ENCODE measurements at places on chromosomes 6 and 20.

DNA sequence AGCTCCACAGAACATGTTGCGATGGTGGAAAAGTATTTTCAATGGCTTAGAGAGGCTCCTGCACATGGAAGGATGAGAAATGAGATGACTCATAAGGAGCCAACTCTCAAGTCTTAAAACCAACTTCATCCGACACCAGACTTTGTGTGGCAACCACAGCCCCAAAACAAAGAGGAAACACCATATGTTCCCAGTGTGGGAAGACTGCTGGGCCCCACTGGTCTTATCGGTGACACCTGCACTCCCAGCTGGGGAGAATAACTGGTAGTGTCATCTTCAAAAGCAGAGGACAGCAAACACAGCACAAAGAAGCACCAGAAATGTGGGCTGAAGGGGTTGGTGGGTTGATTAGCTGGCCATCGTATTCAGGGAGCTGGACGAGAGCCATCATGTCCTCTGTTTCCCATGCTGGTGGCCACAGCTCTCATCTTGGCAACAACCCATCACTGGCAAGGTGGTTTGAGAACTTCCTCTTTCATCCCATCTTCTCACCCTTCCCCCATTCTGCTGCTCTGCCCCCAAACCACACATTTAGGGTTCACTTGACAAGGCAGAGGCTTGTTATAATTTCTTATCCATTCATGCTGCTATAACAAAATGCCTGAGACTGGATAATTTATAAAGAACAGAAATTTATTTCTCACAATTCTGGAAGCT is 46.0 kb upstream of the TASP1 start:
- DNase-seq, result no peak

DNA sequence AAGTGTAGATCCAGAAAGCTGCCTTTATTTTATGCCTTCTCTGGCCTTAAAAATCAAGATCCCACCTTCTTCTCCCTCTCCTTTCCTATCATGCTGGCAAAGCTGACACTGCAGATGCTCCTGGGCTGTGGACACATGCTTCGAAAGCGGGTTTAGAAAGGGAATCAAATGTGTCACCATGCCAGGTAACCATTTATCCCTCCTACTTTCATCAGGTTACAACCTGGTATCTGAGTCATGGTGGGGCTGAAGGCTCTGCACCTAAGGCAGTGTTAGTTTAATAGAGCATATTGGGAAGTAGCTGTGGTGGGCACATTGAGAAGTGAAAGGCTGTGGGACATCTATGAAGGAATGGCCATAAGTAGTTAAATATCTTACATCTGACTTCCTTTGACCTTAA is 69.8 kb downstream of the GJA1 start:
- DNase-seq, result no peak

GRCh38 chr6:3822747-3823445 is 26.3 kb upstream of the FAM50B start:
- DNase-seq, result no peak

DNA sequence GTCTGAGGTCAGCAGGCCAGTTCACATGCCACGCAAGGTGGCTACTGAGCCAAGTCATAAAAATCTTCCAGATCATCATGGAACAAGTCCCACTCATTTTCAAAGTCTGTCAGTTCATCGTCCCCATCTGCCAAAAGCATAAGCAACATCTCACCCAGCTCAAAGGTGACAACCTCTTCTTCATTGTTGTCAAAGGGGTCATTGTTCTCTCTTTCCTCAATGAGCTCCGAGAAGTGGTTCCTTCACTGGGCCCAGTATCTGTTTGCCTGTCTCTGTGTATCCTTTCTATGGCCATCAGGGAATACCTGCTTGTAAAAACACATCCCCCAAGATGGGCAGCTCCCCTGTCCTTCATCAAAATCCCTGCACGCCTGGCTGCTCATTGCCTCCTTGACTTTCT is 49.5 kb downstream of the ZNF334 start:
- no peak for DNase-seq

DNA sequence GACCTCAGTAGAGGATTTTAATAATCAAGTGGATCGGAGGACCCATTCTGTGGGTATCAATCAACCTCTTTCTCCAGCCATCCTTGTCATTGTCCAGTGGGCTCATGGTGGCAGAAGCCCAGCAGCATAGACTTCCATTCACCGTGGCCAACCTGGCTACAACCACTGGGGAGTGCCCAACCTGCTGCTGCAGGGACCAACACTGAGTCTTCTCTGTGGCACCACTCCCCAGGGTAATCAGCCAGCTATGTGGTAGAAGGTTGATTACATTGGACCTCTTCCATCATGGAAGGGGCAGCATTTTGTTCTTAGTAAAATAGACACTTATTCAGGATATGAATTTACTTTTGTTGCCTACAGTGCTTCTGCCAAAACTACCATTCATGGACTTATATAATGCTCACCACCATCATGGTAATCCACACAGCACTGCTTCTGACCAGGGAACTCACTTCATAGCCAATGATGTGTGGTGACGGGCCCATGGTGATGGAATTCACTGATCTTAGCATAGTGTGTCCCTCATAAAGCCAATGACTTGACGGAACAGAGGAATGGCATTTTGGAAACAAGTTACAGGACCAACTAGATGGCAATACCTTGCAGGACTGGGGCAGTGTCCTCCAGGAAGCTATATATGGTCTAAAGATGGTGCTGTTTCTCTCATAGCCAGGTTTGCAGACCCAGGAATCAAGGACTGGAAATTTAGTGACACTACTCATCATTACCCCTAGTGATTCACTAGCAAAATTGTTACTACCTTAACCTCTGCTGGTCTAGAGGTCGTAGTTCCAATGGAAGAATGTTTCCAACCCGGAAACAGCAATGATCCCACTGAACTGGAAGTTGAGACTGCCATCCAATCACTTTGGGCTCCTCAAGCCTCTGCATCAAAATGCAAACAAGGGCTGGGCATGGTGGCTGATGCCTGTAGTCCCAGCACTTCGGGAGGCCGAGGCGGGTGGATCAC is 7.6 kb downstream of the CD24 start:
- DNase-seq, result no peak

DNA sequence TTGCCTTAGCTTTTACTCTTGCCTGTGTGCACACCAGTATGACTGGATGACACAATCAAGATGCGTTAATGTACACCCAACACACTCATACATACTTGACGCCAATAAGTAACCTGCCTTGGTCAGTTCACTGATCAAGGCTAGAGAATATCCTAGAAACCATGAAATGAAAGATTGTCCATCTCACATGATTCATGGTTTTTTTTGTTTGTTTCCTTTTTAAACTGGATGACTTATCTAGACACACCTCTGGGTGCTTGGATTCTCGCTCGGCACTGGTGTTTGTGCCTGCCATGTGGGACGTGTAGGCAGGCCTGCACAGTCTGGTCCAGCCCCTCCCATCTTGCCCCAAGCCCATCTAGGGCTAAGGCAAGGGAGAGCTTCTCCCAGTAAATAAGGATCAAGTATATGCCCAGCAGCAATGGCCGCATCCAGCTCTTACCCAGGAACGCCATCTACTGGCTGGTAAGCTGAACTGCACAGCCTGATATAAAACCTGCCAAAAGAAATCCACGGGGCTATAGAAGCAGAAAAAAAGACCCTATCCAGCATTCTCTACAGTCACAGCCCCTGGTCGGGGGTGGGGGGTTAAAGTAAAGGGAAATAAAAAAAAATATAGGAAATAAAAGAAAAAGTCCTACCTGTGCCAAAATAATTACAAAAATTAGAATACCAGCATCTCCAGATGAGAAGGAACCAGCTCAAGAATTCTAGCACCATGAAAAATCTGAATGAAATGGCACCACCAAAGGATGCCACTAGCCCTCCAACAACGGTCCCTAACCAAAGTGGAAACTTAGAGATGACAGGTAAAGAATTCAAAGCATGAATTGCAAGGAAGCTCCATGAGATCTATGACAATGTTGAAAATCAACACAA is 73.3 kb downstream of the OTOR start:
- DNase-seq, result no peak

DNA sequence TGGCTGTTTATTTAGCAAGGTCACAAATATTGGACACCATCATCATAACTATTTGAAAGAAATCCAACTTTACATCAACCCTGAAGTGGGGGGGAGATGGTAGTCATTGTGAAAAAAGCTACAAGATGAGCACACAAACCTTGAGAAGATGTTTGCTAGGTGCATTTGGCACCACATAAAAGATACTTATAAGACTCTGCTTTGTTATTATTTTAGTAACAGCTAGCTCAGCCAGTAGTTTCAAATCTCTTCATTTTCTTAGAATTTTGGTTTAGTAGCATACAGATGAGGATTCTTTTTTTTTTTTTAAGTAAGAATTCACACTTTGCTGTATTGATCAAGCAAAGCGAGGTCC is 14.4 kb downstream of the ADTRP start:
- no peak for DNase-seq

- no peak for DNase-seq
Observed at GRCh38 chr6:111586554-111586953, 19.1 kb downstream of the TRAF3IP2 start.

DNA sequence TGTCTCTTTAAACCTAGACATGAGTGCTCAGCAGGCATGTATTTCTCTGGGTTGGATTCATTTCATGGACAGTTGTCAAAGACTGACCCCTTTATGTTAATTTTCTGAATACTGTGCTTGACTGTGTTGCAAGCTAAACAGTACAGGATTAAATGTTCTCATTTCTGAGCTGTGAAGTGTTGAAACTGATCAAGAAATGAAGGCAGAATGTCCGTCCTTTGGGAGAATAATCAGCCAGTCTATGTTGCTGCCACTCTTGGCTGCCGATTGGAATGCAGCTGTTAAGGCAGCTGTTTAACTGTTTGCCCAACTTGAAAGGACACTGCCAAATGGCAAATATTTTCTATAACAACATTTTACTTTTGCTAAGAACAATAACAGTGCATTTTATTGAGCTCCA is 87.3 kb downstream of the CEP57L1 start:
- DNase-seq, result no peak

DNA sequence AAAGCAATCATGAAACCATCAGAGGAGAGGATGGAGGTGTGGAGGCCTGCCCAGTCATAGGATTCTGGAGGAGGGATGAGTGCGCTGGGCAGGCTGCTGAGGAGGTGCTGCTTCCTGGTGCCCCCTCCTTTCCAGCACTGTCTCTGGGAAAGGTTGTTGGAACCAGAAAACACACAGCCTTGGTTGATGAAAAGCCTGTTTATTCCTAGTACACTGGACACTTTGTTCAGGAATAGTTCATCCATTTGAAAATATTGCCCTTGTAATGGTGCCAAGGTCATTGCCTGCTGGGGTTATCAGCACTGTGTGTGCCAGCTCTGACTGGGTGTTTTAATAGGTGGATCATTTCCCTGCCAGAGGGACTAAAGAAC is 83.7 kb upstream of the ARMC2 start:
- DNase-seq, result no peak

GRCh38 chr6:108851756-108852155 is 3.5 kb downstream of the ARMC2 start:
- DNase-seq, result no peak

DNA sequence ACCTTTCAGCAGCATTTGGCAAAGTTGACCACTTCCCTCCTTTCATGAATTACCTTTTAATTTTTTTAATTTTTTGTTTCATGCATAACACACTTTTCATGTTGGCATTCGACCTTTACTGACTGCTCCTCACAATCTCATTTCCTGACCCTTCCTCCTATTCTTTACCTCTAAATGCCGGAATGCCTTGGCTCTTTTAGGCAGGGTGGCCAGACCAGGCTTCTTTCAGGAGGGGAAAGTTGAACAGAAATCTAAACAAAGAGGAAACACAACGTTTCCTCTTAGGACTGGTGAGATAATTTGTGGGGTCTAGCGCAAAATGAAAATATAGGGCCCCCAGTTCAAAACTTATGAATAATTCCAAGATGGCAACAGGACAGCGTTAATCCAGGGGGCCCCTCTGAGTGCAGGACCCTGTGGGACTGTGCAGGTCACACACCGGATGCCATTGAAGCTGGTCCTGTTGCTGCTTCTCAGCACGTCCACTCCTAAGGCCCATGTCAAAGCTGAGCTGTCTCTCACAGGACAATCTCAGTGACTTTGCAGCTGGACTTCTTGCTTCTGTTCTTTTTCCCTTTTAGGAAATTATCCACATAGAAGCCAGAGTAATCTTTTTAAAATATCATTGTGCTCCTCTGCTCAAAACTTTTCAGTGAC is 313.8 kb downstream of the HDGFL1 start:
- DNase-seq, result no peak

GRCh38 chr6:169966312-169967181 is 215.1 kb downstream of the ERMARD start:
- no peak for DNase-seq

DNA sequence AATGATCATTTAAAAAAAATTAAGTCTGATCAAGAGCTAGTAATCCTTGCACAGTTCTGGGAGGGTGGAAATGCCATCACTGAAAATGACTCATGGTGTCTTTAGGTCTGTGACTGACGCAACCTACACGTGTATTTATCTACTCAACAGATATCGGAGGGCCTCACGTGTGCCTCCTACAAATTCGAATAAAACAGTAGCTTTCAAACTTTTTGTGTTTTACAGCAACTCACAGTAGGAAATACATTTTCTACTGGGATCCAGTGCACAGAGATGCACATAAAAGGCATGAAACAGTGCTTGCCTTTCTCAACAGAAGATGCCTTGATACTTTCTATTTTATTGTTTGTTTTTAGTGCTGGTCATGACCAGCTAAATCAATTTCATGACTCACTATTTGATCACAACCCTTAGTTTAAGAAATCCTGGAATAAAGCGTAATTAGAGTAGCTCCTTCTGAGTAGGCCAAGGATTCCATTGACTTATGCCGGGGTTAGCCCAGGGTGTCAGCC is 210.0 kb upstream of the SNX9 start:
- peak; percentile 32 for DNase-seq

- no peak for DNase-seq
Observed at GRCh38 chr6:167995302-167995701, 2.2 kb upstream of the KIF25 start.

DNA sequence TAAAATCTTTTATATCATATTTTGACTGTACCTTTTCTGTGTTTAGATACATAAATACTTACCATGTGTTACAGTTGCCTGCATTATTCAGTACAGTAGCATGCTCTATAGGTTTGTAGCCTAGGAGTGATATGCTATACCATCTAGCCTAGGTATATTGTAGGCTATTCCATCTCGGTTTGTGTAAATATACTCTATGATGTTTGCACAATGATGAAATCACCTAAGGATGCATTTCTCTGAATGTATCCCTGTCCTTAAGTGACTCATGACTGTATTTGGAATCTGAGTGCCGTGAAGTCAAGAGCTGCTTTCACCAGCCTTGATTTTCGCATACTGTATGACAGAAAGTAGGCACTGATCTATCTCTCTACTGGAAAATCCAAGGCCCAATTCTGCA is 129.9 kb downstream of the UTRN start:
- no peak for DNase-seq

Measured in brain pericyte (primary cell).